ENCODE measurements at places on chromosomes 12 and 14. TPM values are rescaled to one million over a fixed set of nuclear protein-coding genes. Genes with fewer than 3 reads are reported as not detected.

BCL7A gene
- 9.9 TPM for total RNA-seq

REP15 gene
- 0.66 TPM for total RNA-seq

SRGAP1 gene
- 5.6 TPM for total RNA-seq

ASIC1 gene
- 1.6 TPM for total RNA-seq

SDR9C7 gene
- not detected for total RNA-seq

PTCSC3 gene
- not detected for total RNA-seq

RPS6KA5 gene
- 2.1 TPM for total RNA-seq

MSI1 gene
- 12.8 TPM for total RNA-seq

CLEC9A gene
- not detected for total RNA-seq

SIX4 gene
- total RNA-seq = 50.2 TPM

SERPINA9 gene
- total RNA-seq = not detected

EML5 gene
- total RNA-seq = 1.0 TPM

SMCO3 gene
- not detected for total RNA-seq

FOXA1 gene
- total RNA-seq = not detected

NTF3 gene
- total RNA-seq = not detected

ST8SIA1 gene
- 5.1 TPM for total RNA-seq

TSPAN8 gene
- total RNA-seq = not detected

KRT8 gene
- total RNA-seq = 250 TPM

CEBPE gene
- not detected for total RNA-seq

OVCH1 gene
- total RNA-seq = not detected

NOXRED1 gene
- not detected for total RNA-seq

VDR gene
- total RNA-seq = 1.1 TPM

AVPR1A gene
- 0.24 TPM for total RNA-seq

BCL11B gene
- total RNA-seq = 6.7 TPM

CFAP54 gene
- 0.70 TPM for total RNA-seq

CRACR2A gene
- 3.0 TPM for total RNA-seq

TAS2R7 gene
- not detected for total RNA-seq

LBHD2 gene
- total RNA-seq = not detected

ADAMTS20 gene
- total RNA-seq = 8.7 TPM

SERPINA12 gene
- total RNA-seq = not detected

ARF6 gene
- 60.1 TPM for total RNA-seq

LAG3 gene
- 1.0 TPM for total RNA-seq

MPHOSPH9 gene
- total RNA-seq = 77.9 TPM

MYF6 gene
- not detected for total RNA-seq

GPR132 gene
- 0.14 TPM for total RNA-seq

CLEC1A gene
- total RNA-seq = not detected

CARMIL3 gene
- 11.8 TPM for total RNA-seq

C12orf50 gene
- 0.03 TPM for total RNA-seq

FAM90A1 gene
- total RNA-seq = not detected

IFNG-AS1 gene
- not detected for total RNA-seq

CLEC1B gene
- not detected for total RNA-seq

FAM186B gene
- total RNA-seq = 0.38 TPM
